NCI-H526 treated with DMSO at 0.1 percent for 48 hours (cell line): ENCODE measurements at places on chromosomes 11 and 22.
A peak's percentile ranks its signal among the peaks of the same experiment; 100 is the strongest.

DNA sequence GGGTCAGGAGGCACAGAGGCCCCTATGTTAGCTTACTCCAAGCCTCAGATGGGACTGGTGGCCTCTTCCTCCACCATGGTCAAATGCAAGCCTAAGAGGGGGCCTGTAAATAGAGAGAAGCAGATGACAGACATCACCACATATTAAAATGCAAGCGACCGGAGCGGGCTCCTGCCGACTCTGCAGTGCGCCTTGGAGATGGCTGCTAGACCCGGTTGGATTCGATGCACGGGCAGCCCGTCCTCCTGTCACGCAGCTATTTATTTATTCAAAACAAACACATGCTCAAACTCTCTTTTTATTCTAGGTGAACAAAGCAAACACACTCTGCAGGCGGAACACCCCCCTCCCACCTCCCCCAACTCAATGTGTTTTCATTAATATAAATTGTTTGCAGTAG, 208.0 kb downstream of the DSCAML1 start:
- DNase-seq, result peak; percentile 98

GRCh38 chr22:47153854-47154525, 391.5 kb downstream of the TBC1D22A start:
- no peak for DNase-seq

GRCh38 chr11:101296896-101297295, 167.3 kb upstream of the PGR start:
- DNase-seq, result no peak

DNA sequence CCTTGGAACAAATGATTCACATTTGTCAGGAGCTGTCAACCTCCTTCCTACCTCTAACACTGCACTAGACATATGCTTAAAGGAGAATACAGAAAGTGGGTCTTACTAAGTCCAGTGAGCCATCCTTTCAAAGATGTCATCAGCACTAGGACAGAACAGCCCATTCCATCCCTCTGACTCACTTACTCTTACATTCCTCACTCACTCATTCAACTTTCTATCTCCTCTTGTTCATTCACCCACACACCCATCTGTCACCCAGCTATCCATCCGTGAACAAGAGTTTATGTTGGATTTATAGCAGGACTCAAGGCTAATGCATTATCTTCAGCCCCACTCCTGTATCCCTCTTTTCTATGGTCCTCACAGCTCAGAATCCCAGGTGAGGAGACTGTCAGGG, 9.1 kb downstream of the INSC start:
- DNase-seq, result no peak

GRCh38 chr11:1008001-1008802, 28.3 kb downstream of the MUC6 start:
- DNase-seq, result no peak

- no peak for DNase-seq
Measured at GRCh38 chr22:29072979-29073617, at the start of gene KREMEN1. Gene KREMEN1 (plus strand): TSS chr22:29073035. CDS start chr22:29073131, 96 bp downstream.

GRCh38 chr11:80280737-80281136, 839.9 kb upstream of the TENM4 start:
- DNase-seq, result no peak

- DNase-seq, result no peak
Measured at GRCh38 chr11:3342709-3343108, 36.2 kb downstream of the ZNF195 start.

GRCh38 chr11:19382131-19382611, 141.4 kb upstream of the E2F8 start:
- no peak for DNase-seq

- DNase-seq, result no peak
Measured at GRCh38 chr11:120704256-120704750, 192.8 kb downstream of the GRIK4 start.

DNA sequence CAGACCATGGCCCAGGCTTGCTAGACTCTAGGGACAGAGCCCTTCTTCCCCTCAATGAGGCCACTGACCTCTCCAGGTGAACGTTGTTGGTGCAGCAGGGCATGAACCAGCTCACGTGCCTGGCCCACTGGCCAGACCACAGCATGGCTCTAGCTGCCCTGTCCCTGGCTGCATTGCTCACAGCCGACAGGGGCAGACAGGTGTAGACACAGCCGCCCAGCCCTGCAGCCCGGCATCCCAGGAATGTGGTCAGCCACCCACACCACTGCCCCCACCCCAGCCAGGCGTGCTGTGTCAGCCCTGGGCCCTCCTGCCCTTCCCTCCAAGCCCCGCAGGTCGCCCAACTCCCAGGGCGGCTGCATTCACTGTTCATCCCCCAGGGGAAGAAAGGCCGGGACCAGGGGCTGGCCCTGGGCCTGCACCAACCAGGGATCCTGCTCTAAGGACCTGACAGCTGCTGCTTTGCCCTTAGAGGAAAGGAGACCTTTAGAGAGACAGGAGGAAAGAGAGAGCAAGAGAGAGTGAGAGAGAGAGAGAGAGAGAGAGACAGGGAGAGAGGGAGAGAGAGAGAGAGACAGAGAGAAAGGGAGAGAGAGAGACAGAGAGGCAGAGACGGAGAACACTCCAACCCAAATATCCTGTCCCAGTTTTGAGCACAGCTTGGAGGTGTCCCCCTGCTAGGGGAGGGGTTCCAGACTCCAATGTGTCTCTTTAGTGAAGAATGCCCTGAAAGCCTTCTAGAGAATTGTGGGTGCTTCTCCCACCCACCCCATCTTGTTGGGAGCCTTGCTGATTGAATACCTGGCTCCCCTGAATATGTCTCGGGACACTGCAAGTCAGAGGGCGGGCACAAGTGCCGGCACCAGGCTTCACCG, 44.2 kb upstream of the LINC01488 start:
- DNase-seq, result no peak

DNA sequence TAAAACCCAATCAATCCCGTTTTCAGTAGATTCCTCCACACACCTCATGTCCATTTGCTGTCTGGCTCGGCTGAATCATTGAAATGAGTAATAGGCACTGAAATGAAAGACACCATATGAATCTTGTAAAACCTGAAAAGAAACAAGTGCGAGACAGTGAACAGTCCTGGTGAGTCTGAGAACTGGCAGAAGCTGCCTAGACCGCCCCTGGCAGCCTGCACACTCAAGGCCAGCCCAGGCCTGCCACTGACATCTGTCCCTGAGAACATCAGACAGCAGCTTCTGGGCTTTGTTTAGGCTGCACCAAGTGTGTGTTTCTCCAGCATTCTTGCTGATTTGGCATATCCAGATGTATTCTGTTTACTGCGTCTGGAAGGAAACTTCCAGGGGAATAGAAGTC, 44.8 kb downstream of the ENDOD1 start:
- no peak for DNase-seq

DNA sequence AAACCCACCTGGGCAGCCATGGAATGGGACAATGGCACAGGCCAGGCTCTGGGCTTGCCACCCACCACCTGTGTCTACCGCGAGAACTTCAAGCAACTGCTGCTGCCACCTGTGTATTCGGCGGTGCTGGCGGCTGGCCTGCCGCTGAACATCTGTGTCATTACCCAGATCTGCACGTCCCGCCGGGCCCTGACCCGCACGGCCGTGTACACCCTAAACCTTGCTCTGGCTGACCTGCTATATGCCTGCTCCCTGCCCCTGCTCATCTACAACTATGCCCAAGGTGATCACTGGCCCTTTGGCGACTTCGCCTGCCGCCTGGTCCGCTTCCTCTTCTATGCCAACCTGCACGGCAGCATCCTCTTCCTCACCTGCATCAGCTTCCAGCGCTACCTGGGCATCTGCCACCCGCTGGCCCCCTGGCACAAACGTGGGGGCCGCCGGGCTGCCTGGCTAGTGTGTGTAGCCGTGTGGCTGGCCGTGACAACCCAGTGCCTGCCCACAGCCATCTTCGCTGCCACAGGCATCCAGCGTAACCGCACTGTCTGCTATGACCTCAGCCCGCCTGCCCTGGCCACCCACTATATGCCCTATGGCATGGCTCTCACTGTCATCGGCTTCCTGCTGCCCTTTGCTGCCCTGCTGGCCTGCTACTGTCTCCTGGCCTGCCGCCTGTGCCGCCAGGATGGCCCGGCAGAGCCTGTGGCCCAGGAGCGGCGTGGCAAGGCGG, 11.4 kb upstream of the ARHGEF17 start:
- DNase-seq, result no peak

DNA sequence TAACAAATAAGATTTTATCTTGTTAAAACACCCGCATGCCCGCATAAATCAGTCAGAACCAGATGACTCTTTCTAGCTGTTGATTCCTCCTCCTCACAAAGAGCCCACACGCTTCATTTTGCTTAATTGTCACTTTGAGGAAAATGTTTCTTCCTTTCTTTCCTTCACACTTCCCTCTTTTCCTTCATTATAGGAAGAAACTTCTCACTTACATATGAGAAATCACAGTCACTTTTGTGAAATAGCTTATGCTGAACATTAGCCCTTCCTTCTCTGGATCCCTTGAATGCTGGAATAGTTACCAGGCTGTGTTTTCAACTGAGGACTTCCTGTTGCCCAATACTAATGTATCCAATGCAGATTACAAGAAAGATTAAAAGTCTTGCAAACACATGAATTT, 5.8 kb downstream of the MS4A6E start:
- DNase-seq, result no peak

DNA sequence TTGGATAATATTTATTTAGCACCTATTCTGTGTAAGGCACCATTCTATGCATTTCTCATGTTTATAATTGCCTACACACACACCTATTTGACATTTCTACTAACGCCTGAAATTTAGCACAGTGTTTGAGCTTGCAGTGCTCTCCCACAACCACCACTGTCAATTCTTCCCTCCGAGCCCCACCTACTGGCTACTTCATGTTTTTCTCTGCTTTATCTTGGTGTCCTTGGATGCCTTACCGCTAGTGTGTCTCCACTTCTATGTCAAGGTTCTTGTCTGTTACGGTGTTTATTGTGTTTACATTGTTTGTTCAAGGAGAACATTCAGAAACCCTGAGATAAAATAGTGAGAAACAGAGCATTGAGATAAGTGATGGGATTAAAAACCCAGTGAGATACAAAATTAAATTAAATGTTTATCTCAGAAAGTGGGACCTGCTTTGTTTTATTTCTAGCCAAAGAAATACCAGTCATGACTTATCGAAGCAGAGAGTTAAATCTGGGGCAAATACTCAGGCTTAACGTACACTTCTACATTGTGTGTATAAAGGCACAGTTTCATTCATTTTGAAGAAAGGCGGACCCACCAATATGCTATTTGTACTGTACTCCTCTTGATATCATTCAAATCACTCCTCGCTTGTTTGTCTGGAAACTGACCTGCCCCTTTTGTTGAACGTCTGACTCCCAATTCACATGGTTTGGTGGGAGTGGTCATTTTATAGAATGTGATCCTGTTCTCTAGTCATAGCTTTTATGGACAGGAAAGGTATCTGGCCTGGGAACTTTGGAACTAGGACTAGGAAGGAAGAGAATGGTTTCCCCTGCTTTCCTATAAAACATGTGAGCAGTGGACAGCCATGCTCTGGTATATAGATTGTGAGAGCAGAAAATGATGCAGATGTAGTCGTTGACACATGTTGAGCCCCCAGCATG, 39.2 kb upstream of the SLC36A4 start:
- DNase-seq, result peak; percentile 73

- no peak for DNase-seq
Measured at GRCh38 chr22:47297261-47298016, 535.0 kb downstream of the TBC1D22A start.

- no peak for DNase-seq
Measured at GRCh38 chr11:94183251-94183885, 54.7 kb downstream of the PANX1 start.

GRCh38 chr11:46900091-46900746, 18.1 kb downstream of the LRP4 start:
- no peak for DNase-seq

GRCh38 chr22:48742191-48742555, 1085.5 kb downstream of the BRD1 start:
- DNase-seq, result no peak

DNA sequence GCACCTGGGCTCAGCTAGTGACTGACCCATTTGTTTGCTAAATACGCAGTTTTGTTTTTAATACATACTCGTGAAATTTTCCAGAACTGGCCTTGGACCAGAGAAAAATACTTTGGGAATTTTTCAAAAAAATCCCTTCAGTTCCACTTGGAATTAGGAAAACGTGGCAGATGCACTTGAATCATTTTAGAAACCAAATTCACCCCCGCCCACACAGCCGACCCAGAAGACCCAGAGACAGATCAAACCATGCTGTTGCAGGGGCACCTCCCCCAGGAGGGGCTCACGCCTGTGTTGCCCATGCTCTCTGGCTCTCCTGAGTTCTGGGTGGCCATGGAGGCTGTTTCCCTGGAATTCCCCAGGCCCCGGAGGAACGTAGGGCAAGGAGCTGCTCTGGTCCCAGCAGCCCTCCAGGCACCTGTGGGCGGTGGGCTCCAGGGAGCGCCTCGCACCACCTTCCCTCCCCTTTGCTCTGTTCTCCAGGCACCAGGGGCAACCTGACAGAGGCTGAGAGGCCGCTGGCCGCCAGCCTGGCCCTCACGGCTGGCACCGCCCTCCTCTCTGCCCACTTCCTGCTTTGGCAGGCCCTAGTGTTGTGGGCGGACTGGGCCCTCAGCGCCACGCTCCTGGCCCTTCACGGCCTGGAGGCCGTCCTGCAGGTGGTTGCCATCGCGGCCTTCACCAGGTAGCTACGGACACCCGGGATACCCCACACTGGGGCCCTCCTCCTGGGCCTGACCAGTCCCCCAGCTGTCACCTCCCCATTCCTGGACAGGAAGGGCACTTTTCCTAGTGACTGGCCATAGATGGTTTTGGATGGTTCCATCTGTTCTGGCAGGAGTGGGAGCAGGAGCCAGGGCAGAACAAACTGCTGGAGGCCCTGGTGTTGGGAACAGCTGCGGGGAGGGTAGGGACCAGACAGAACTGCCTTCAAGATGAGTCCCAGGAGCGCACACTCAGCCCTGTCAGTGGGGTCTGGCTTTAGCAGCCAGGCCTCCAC, 3.3 kb upstream of the EPS8L2 start:
- no peak for DNase-seq

DNA sequence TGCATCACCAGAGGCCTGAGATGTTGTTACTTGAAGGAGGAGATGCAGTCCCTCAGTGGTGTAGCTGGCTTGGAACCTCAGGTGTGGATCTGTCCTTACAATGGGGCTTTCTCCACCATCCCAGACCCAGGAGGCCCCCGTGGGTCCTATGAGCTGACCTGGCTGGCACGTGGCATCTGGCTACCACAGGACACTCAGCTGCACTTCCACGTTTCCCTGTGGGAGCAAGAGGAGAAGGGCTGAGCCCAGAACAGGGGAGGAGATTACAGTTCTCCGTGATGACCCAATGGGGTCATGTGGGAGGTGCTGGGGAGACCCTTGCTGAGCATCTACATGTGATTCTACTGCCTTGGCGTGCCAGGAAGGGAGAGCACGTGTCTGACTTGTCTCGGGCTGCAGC, 1448.4 kb downstream of the TBC1D22A start:
- no peak for DNase-seq

- DNase-seq, result no peak
Measured at GRCh38 chr22:42716221-42716620, 4.4 kb downstream of the A4GALT start.

GRCh38 chr11:40877256-40877655, 582.2 kb downstream of the LRRC4C start:
- DNase-seq, result no peak
